ENCODE measurements at places on chromosomes 7 and 10.

GRCh38 chr7:27111042-27111750 lies 8.7 kb upstream of the HOXA2 start:
- no peak for DNase-seq

- no peak for DNase-seq
These were observed 151.5 kb downstream of the GRID1 start for GRCh38 chr10:86215046-86215445.

DNA sequence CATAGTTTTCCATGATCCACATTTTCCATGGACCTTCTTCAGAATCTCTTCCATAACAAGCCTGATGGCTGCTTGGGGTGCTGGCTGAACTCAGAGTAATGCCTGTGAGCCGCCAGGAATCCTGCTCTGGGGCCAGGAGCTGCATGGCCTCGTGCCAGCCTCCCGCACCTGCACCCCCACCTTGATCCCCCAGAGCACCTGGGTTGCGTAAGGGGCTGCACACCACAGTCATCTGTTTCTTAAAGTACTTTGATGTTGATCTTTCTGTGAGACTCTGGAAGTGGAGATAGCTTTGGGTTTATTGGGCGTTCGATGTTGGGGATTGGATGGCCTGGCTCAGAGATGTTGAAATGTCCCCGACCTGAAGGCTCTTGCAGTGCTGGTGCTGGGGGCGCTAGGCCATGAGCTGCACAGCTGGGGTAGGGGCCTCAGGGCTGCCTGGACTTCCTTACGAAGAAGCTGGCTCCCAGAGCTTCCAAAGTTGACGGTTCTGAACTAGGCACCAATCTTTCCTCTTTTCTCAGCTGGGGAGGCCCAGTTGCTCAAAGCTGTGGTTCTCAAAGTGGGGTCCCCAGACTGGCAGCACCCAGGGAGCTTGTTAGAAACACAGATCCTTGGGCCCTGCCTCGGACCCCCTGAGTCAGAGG lies 534.0 kb downstream of the DNAJB6 start:
- DNase-seq = no peak

DNA sequence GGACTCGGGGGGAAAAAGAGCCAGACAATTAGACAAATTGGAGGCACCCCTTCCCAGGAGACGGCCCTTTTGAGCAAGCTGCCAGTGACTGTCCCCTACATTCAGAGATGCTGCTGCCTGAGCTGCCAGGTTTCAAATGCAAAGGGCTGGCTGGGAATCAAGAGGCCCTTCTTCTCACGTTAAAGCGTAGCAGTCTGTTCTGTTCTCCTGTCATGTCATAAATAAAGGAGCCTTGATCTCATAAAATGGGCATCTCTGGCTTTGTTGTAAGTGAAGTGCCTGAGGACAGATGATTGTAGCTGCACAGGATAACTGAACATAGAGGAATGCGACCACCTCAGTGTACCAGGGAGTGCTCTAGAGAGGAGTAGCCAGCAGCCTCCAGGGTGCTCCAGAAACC lies 917.9 kb downstream of the GRID1 start:
- DNase-seq = no peak

DNA sequence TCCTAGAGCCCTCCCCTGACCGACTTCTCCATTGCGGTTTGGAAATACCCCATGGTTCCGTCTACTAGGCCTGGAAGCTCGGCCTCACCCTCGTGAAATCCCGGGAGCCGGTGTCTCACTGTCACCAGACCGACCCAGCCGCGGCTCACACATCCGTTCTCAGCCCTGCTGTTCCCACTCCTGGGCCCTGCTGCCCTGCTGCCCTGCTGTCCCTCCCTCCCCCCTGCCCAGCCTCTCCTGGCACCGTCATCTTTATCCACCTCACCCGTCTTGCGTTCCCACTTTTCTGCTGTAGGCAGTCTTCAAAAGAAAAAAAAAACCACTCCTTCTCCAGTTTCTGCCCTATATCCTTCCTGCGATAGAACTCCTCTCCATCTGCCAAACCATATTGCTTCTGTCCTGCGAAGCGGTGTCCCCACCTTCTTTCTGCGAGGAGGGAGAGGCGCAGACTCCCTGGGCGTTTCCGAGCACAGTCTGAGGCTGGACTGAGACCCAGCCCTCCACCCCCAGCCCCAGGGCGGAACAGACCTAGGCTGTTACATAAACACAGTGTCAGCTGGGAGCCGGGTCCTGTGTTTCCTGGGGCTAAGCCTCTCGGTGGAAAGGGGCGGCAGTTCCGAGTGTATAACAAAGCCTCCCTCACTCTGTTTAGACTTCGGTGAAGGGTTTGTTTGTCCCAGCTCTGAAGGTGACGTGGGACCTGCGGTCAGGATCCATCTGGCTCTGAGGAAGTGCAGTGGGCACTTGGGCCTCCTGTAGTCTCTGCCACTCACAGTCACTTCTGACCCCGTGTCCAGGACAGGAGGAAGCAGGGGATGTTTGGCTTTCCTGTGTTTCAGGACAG lies 2.8 kb downstream of the AGAP3 start:
- DNase-seq = no peak

- DNase-seq = no peak
These were observed 167.7 kb downstream of the MAGI2 start for GRCh38 chr7:79285756-79286155.

Measured in globus pallidus (tissue), 1 donor.